ENCODE measurements at places on chromosomes 2 and 18.

DNA sequence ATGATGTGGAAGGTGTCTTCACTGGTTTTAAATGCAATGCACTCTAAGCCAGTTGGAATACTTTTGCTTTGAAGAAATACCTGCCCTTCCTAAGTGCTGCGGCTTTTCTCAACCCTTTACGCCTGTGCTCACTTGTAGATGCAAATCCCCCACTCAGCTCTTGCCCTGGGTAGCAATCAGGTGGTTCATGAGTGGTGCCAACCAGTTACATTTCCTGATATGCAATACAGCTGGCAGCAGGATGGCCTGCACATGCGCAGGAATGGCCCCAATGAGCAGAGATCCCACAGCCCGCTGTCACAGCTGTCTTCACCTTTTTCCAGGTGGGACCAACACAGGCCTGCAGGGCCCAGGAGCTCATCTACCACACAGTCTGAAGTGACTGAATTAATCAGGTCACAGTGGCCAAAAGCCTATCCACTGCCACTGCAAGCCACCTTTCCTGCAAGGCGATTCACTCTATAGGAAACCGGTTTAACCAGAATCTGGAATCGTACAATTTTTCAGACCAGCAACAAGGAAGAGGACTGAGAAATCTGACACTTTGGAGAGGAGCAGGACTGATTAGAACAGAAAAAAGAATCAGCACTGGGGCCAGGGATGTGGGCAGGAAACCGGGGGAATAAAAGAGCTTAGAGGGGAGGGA lies 247.8 kb downstream of the MYT1L start:
- no peak for DNase-seq

- DNase-seq: no peak
Measured at GRCh38 chr2:228841877-228842276, 429.2 kb downstream of the PID1 start.

DNA sequence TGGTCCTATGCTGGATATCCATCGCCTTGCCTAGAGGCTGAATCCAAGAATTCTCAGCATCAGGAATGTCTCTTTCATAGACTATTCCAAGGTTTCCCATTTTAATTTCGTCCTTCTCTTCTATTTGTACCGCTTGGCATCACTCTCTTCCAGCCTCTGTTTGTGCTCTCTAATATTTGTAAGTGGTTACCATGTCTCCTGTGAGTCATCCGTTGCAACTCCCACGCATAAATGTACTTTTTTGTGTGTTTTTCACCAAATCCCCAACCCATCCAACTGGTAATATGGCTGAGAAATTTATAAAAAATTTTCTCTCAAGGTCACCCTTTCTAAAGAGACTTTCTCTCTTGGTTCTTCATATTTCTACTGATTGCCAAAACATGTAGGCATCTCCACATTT lies 21.8 kb downstream of the COLEC12 start:
- no peak for DNase-seq

DNA sequence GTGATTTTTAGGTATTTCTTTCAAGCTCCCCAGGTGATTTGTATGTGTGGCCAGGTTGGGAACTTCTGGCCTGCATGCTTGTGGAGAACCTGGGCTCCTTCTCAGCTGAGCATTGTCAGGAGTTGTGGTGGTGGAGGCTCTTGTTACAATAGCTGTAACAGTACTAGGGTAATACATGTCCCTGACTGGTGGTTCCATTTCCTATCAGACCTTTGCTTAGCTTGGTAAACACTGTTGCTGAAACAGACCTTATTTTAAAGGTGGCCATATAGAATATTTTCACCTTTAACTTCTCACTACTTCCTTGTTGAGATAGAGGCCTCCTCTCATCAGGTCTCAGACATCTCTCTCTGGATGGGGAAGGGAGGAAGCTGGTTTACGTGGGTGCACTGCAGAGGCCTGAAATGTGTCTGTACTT lies 79.2 kb downstream of the SETBP1 start:
- DNase-seq: no peak

- no peak for DNase-seq
Measured at GRCh38 chr2:65634304-65634703, 201.9 kb upstream of the SPRED2 start.

GRCh38 chr2:96907115-96908041 lies 37.5 kb upstream of the SEMA4C start:
- no peak for DNase-seq

GRCh38 chr2:23803264-23803964 lies 123.5 kb downstream of the ATAD2B start:
- DNase-seq: no peak

GRCh38 chr2:582792-583528 lies 94.2 kb downstream of the TMEM18 start:
- DNase-seq: no peak

- DNase-seq: no peak
Measured at GRCh38 chr18:811182-811891, 705 bp downstream of the YES1 start.

DNA sequence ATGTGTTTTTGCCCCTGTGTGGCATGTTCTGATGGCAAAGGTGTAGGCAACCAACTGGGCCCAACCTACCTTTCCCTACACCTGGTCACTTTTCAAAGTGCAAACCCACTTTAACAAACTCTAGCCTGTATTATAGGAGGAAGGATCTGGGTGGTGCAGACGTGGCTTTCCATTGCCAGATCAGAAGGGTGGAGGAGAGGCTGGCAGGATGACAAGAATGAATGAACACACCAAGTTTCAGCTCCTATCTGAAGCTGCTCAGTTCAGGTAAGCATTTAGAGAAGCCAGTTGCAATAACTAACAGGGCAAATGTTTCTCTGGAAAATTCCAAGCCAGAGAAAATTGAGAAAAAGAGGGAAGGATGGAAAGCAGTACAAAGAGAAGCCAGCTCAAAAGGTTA lies 707 bp upstream of the SERPINB7 start:
- DNase-seq: no peak

GRCh38 chr2:8786463-8786862 lies 51.0 kb downstream of the KIDINS220 start:
- no peak for DNase-seq

GRCh38 chr2:44189104-44189503 lies 20.4 kb downstream of the PPM1B start:
- DNase-seq: no peak

GRCh38 chr18:75089748-75090327 lies 119.1 kb downstream of the PTGR3 start:
- no peak for DNase-seq

DNA sequence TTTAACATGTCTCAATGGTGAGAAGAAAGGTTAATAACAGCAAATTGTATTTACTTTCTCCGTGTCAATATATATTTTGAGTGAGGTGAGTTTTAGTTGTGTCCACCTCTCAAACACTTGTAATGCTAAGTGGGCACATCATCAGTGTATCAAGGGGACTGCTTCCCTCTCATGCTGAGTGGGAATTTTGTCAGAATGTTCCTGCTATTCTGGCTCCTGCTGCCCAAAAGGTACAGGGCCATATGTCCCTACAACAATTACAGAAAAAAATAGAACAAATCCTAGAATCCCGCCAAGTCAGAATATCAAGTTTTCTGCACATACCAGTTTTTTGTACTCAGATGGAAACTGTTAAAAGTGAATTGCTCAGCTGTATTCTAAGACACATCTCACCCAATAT lies 5.4 kb upstream of the CERKL start:
- DNase-seq: no peak

DNA sequence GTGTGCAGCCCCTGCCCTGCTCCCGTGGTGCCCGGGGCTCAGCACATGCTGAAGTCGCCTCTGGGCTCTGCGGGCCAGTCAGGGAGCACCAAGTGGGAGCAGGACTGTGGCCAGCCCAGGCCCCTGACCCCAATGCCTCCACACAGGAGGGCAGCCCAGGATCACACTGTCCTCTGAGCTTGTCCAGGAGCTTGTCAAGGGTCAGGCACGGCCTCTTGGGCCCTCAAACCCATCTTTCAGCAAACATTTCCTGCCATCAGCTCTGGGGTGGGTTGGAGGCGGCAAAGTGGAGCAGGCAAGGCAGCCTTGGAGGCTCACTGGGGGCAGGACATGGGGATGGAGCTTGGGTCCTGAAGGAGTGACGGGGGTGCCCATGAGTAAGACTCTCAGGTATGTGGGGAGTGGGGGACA lies 10.3 kb downstream of the SNED1 start:
- DNase-seq: no peak

DNA sequence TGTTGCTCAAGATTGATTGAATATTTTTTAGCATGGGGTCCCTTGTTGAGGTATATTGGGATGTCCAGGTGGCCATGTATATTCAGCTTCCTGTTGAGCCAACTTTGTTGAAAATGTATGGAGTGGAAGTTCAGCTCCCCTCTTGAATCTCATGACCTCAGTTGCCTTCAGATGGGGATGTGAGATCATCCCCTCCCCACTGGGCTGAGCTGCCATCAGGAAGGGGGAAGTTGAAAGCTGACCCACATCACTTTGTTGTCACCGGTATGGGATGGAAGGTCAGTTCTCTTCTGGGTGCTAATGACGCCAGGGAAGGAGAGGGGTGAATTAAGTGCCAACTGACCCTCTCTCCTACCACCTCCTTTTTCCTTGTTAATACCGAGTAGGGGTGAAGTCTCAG lies 33.9 kb downstream of the ACOXL start:
- no peak for DNase-seq

DNA sequence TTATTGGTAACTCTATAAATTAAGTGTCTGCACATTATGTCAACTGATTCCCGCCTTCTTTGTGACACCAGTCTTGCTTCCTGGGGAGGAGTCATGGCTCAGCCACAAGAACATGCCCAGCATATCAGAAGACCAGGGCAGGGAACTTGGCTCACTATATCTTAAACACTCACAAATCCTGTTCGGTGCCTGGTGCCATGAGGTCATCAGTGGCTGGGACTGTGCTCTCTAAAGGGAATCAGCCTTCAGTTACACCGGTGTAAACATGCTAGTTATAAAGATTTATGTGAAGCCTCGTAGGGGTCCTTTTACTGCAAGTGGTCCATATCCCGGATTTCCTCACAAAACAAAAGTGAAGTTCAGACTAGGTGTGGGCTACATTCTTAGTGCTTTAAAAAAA lies 73.1 kb upstream of the ZNF521 start:
- DNase-seq: no peak

GRCh38 chr2:71003966-71004755 lies 9.5 kb upstream of the TEX261 start:
- no peak for DNase-seq

DNA sequence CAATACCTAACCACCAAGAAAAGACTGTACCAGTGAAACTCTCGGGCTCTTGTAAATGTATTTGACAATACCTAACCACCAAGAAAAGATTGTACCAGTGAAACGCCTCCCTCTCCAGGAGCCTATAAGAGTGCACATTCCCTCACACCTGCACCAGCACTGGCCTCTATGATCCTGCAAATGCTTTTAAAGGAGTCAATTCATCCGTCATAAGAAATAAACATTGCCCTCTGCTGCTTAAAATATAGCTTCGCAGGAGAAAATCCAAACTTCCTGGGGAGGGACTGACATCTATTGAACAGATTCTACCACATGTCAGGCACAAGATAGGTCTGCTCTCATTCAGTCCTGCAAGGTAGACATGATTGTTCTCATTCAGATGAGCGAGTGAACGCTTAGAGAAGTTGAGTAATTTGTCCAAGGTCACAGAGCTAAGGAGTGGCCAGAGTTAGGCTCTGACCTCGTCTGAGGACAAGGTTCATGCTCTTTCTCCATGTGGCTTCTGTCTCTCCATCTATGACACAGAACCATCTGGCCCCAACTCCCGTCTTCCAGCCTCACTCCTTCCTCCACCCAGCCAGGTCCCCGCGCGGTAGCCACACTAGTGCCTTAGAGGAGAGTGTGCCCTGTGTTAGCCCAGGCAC lies 38.7 kb downstream of the MCFD2 start:
- no peak for DNase-seq

DNA sequence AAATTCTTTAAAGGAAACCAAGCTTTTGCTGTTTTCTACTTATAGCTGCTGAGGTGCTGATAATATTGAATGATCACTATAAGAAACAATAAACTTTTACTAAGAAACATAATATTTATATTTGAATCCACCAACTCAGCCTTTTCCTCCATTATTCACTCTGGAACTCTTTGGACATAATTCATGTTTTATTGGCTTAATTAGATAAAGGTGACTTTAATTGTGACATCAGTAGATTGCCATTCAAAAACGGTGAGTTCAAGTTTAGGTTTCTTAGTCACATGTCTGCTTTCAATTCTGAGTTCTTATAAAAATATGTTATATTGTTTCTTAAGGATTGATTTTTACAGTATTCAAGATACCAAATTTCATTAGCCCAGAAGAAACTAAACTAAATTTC lies 24.0 kb downstream of the CCDC85A start:
- DNase-seq: no peak

- DNase-seq: no peak
Measured at GRCh38 chr2:153548536-153548935, 70.0 kb upstream of the RPRM start.

DNA sequence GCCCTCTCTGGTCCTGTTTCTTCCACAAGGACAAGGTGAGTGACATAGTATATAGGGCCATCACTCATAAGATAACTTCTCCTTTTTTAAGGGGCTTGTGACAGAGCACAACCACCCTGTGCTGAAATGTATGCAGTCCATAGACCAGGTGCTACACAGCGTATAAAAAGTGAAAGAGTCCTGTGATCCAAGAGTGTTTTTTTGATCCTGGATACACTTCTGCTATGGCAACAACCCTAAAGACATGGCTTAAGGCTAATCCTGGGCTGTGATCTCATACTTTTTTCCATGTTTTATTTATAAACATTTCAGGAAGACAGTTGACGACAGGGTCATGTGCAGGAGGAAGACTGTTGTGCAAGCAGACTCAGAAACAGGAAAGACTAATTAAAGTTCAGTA lies 400.5 kb upstream of the TCF4 start:
- DNase-seq: no peak

GRCh38 chr2:10826026-10826425 lies 13.4 kb upstream of the PDIA6 start:
- DNase-seq: no peak
